T follicular helper cell (primary cell): ENCODE measurements at places on chromosomes 7 and 10.

GRCh38 chr10:59678884-59679301 is 30.8 kb downstream of the SLC16A9 start:
- DNase-seq: no peak

GRCh38 chr7:17590221-17590620 is 291.8 kb downstream of the AHR start:
- no peak for DNase-seq

DNA sequence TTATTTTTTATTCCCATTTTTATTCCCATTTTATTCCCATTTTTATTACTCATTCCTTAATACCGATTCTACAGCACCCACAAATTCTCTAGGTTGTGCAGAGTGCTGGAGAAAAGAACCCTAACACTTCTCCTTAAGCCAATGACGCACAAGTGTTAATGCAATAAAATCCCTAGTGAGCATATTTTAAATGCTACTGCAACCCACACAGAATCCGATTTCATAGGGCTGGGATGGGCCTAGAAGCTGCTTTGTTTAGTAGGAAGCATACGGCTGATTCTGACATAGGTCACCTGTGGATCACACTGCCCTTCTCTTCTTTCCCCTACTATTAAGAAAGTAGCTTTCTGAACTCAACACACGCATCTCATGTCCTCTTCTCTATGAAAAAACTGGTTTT is 45.1 kb upstream of the CABCOCO1 start:
- no peak for DNase-seq

DNA sequence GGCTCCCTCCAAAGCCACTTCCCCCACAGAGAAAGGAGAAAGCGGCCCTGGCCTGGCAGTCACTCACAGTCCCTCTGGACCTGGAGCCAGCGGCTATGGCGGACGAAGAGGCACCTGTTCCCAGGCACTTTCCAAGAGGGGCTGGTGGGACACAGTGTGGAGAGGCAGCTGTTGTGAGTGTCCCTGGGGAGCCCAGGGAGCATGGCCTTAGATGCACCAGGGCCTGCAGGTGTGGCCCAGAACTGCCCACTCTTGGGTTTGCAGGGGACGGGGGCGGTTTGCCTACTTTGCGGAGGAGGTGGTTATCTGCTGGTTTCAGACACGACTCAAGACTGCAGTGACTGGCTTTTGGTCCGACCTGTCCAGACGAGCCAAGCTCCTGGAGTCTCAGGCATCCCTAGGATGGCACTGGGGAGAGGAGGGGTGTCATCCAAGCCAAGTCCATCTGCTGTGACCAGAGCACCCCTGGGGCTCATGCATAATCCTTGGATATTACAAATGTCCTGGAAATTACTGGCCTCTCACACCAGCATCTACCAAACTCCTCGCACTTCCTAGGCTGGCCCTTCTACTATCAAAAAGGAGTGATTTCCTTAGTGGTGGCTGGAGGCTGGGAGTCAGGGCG is 18.4 kb downstream of the CTBP2 start:
- no peak for DNase-seq

- no peak for DNase-seq
Observed at GRCh38 chr7:106583100-106583499, 77.9 kb downstream of the CCDC71L start.

- DNase-seq: no peak
Observed at GRCh38 chr10:82814635-82815034, 939.6 kb downstream of the NRG3 start.

GRCh38 chr10:21628023-21628422 is 94.0 kb downstream of the MLLT10 start:
- DNase-seq: no peak

GRCh38 chr10:110777661-110778060 is 94.1 kb upstream of the PDCD4 start:
- DNase-seq: no peak

GRCh38 chr7:123191132-123191531 is 8.6 kb downstream of the SLC13A1 start:
- no peak for DNase-seq

DNA sequence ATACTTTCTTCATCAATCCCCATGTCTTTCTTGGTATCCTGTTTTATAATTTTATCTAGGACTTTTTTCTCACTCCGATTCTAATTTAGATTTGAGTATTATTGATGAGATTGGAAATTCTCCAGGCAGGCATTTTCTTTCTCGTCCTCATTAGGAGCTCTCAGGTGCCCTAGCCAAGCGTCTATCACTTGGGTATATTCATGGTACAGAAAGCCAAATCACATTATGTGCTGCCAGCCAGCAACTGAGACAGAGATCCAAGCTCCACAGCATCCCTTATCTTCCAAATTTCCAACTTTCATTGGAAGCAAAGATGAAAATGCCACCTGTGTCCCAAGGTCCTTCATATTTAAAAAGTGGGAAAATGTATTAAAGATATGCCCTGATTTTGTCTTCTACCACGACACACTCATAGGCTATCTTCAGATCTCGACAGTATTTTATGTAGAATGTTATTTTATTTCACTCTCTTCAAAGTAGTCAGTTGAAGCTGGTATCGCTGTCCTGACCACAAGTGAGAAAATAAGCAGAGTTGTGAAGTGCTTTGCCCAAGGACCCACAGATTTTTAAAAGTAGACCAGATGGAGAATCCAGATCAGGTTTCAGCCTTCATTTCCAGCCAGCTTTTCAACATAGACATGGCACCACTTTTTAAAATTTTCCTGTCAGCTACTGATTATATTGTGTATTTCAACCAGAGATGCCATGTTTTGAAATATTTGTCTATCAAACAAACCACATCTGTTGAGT is 773.4 kb downstream of the CNTNAP2 start:
- DNase-seq: no peak

- no peak for DNase-seq
Observed at GRCh38 chr7:54664235-54665228, 94.5 kb downstream of the SEC61G start.

DNA sequence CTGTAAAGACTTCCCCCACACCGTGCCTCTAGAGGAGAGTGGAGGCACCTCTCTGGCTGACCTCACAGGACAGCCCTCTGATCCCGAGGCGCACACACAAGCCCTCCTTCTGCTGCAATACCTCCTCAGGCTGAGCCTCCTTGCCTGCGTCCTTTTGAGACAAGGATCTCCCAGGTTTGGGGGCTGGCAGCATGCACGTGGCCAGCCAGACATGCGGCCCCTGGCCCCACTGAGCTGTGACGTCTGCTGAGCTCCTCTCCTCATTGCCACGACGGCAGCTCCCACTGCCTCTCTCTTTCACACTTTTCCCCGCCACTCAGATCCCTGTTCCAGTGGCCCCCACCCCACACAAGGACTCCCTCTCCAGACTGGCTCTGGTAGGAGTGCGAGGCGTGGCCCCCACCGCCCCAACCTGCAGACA is 12.2 kb upstream of the DNAAF5 start:
- no peak for DNase-seq

DNA sequence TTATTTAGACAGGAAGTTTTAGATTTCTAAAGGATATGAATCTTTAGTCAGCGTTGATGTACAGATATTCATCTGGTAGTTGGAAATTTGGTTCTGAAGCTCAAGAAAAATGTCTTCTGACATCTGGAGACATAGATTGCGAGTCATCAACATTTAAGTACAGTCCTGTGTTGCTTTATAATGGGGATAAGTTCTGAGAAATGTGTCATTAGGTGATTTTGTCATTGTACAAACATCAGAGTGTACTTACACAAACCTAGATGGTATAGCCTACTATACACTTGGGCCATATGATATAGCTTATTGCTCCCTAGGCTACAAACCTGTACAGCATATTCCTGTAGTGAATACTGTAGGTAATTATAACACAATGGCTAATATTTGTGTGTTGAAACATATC is 49.6 kb upstream of the UBN2 start:
- no peak for DNase-seq

- DNase-seq: no peak
Observed at GRCh38 chr10:84342584-84342983, 14.2 kb downstream of the CCSER2 start.

- no peak for DNase-seq
Observed at GRCh38 chr10:64306729-64307327, 785.6 kb downstream of the REEP3 start.

DNA sequence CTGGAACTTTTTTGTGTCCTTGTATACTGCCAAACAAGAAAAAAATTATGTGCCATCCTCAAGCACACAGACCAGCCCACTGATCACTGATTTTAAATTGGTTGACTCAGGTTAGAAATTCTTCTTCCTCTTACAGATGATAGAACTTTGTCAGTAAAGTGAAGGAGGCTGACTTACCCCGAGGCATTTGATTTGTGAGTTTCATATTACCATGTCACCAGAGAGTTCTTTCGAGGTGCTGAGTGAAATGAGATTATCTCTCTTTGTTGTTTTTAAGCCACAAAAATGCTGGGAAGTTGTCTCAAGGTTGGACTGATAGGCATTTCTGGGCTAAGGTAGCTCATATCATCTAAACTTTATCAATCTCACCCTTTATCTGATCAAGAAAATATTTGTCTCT is 78.8 kb upstream of the FAM180A start:
- no peak for DNase-seq

DNA sequence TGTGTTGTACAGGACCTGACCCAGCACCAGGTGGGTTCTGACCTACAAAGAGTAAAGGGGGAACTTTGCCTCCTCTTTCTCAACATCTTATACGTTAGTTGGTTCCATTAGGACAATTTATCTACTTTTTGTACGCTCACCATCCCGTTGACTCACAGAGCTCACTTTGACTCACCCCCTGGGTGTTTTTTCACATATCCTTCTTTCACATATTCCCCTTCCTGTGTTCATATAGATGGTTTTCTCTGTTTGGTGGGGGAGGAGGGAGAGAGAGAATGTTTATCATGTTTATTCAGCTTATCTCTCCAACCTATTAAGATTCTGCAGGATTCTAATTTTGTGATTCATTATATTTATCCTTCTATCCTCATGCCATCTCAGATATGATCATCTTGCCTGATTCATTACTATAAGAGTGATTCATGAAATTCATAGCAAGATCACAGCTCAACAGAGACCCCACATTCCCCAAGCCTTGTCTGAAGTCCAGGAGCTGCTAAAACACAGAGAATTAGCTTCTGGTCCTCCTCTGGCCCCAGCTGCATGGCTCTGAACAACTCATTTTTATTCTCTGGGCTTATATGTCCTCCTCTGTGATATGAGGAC is 37.2 kb downstream of the PRSS2 start:
- DNase-seq: no peak

DNA sequence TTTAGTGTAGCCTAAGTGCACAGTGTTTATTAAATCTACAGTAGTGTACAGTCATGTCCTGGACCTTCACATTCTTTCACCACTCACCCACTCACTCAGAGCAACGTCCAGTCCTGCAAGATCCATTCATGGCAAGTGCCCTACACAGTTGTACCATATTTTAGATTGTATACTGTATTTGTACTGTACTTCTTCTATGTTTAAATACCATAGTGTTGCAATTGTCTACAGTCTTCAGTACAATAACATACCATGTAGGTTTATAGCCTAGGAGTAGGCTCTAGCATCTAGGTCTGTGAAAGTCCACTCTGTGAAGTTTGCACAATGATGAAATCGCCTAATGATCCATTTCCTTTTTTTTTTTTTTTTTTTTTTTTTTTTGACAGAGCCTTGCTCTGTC is 12.0 kb downstream of the EEPD1 start:
- no peak for DNase-seq

DNA sequence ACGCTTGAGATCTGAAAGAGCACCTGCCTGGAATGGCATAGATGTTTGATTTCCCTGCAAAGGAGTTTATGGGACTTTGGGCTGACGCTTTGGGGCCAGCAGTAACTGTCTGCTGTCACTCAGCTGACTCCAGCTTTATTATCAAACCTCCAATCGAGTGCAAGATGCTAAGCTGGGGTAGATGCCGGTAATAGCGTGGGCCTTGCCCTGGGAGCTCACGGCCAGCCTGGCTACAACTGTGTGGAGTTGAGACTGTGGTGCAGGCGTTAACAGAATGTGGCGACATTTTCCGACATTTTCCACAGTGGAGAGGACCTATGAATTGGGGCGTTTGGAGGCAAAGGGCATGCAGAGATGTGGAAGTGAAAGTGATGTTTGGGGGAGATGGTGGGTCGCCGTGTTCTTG is 1.3 kb downstream of the CHST12 start:
- no peak for DNase-seq

- no peak for DNase-seq
Observed at GRCh38 chr7:121017586-121017985, 29.1 kb downstream of the CPED1 start.

- no peak for DNase-seq
Observed at GRCh38 chr10:18918532-18918931, 130.1 kb upstream of the MALRD1 start.

DNA sequence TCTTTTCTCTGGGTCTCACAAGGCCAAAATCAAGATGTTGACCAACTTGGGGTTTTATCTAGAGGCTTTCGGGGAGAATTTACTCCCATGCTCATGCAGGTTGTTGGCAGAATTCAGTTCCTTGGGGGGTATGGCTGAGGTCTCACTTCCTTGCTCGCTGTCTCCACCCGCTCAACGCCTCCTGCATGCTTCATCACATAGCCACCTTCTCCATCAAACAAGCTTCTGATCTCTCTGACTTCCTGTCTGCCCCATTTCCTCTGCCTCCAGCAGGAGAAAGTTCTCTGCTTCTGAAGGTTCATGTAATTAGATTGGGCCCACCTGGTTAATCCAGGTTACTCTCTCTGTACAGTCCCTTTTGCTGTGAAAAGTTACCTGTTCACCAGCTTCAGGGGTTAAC is 179.1 kb upstream of the FZD1 start:
- DNase-seq: no peak

GRCh38 chr10:14022954-14023672 is 307.6 kb downstream of the FRMD4A start:
- DNase-seq: no peak

- DNase-seq: no peak
Observed at GRCh38 chr10:86782701-86783418, 26.4 kb downstream of the BMPR1A start.

DNA sequence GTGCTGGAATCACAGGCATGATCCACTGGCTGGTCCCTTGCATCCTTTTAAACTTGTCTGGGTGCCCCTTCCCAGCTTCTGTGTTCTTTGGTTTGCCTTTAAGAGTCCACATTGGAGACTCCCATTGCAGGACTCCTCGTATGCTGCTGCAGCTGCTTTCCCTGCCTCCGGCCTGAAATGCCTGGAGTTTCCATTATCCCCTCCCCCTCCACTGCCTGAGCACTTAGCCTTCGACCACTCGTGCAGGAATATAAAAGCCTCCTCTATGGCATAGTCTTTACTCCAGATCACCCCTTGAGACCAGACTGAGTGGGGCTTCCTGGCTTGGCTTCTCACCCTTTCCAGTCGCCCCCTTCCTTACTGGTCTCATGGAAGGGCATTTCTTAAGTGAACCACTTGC is 80.2 kb downstream of the RHOBTB1 start:
- DNase-seq: no peak

- DNase-seq: no peak
Observed at GRCh38 chr10:103757531-103758293, 97.7 kb downstream of the SH3PXD2A start.
